ENCODE measurements at places on chromosomes 2 and 18.

- no peak for DNase-seq
Observed at GRCh38 chr2:5215989-5216607, 476.1 kb upstream of the SOX11 start.

DNA sequence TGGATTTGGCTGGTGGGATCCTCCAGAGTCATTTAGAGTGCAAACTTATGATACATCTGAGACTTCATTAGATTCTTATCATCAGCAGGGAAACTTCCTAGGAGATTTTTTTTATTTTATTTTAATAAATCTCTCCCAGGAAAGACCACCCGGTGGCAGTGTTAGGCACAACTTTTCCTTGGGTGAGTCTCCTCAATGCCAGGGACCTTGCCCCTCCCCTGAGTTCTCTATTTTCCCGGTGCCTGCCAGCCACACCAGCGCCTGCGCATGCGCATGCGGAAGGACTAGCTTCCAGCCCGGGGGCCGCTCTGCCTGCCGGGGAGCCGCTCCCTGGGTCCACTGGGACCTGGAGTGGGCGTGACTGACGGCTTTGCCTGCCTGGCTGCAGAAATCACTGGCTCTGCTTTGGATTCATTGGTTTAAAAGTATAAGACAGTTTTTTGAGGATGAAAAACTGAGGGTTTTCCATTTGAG is 86.6 kb downstream of the TMEM182 start:
- DNase-seq = no peak

DNA sequence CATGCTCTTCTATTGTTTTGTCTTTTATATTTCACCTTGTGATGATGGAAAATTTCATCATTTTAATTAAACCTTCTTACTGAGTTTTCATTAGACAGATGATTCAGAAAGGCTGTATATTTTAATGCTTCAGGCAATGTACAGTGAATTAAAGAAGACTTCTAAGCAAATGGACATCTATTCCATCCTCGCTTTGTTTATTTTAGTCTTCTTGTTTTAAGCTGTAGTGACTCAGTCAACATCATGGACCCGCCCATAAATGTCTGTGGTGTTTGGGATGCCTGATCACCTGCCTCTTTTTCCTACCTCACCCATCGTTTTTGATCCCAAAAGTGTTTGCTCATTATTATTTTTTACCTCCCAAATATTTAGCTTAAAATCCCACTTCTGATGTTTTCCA is 43.1 kb downstream of the KYNU start:
- no peak for DNase-seq

- DNase-seq = no peak
Observed at GRCh38 chr18:13278062-13278630, 59.6 kb downstream of the LDLRAD4 start.

- DNase-seq = no peak
Observed at GRCh38 chr18:13541621-13542519, 184.5 kb downstream of the FAM210A start.

GRCh38 chr2:133956434-133956935 is 297.4 kb upstream of the MGAT5 start:
- DNase-seq = no peak

DNA sequence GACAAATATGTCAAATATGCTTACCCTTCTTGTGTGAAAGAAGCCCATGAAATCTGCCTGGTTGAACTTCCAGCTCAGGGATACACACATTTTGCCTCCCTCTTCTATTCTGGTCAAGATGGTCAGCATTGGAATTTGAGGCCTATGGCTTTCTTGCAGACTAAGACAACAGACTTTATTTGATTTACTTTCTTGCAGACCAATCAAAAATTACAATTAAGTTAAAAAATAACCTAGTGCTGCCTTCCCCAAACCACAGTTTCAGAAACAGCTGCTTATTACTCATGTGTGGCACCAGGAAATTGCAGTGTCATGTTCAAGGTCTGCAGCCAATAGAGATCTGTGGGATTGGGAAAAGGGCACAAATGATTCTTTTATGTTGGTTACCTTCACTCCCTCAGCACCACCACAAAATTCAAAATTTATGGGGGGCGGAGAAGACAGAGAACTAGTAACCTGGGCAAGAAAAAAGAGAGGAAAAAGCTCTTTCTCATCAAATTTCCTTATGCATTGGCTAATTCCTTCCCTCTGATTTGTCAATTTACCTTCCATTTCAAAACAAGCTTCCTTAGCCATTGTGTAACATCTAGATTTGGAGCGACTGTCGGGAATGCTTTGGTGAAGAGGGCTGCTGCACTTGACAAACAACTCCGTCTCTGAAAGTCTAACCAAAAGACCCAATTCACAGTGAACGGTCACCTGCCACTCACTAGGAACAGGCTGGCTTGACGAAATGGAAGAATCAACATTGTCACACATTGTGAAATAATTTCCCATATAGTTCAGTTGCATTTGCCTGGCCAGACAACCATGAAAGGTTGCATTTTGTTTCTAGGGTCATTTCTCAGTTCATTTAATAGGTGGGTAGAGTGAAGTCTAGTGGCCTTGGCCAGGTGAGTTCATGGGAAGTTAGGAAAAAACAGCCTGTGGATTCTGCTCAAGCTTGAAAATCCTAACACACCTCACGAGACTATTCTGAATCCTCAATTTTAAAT is 100.4 kb upstream of the FZD5 start:
- no peak for DNase-seq

- no peak for DNase-seq
Observed at GRCh38 chr2:105371156-105371555, 27.7 kb downstream of the FHL2 start.

GRCh38 chr18:12092398-12093229 is 1.0 kb upstream of the ANKRD62 start:
- DNase-seq = no peak

DNA sequence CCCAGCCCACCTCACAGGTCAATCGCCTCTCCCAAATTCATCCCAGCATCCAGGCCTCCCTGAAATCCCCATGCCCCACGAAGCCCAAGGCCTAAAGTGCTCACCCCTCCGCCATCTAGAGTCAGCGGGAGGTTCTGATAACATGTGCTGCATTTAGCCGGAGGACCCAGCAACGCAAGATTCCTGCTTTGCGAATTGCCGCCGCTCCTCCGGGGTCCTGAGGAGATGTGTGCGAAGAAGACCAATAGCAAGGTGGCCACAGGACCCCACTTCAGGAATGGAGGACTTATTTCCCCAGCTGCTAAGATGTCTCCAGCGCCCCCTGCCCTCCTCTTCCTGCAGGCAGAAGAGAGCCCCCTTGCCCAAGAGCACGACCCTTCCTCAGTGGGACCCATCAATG is 120.8 kb upstream of the GLI2 start:
- DNase-seq = no peak

DNA sequence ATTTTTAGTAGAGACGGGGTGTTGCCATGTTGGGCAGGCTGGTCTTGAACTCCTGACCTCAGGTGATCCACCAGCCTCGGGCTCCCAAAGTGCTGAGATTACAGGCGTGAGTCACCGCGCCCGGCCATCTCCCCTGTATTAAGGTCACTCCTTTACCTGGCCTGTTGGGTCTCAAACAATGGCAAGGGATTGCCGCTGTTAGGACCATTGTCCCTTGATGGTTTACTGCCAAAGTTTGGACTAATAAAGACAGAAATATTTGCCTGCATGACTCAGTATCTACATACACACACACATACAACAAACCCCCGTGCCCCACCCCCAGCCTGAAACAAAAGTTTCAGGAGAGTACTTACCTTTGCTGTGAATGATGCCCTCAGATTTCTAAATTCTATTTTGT is 16.5 kb downstream of the PARD3B start:
- no peak for DNase-seq

DNA sequence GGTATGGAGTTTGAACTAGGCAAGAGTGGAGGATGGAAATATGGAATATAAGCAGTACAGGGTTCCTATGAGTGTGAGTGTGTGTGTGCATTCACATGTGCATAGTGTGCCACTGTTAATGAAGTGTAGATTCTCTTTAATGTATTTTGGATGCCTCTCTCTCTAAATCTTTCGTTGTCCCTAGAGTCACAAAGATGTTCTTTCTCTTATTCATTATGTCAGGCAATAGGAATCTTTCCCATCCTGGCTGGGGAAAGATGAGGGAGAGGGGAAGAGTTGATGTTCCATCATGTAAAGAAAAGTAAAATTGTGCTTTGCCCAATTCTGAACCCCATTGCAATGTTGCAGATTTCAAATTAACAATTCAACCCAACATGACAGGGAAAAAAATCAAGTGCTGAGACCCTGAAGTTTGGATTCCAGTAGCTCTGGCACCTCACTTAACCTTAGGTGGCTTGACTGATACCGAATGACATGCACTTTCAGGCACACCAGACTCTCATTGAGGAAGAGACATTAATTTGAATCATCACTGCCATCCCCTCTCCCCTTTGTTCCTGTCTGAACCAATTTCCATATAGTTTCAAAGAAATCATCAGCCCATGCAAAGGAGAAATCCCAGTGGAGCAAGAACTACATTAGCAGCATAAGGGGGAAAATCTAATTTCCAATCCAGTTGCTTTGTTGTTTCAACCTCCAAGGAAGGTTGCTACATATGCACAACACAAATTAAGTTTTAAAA is 28.0 kb downstream of the KLF7 start:
- DNase-seq = no peak

GRCh38 chr2:168798076-168798887 is 4.2 kb upstream of the NOSTRIN start:
- DNase-seq = no peak

GRCh38 chr2:144358979-144359541 is 160.9 kb downstream of the ZEB2 start:
- DNase-seq = no peak

DNA sequence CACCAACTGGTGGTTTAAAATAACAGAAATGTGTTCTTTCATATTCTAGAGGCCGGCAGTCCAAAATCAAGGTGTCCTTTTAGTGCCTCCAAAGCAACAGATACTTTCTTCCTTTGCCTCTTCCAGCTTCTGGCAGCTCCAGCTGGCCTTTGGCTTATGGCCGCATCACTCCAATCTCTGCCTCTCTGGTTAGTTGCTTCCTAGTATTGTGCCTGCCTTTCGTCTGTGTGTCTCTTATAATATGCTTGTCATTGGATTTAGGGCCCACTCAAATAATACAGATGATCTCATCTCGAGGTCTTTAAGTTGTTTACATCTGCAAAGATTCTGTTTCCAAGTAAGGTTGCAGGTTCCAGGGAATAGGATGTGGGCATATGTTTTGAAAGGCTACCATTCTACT is 855.2 kb upstream of the ID2 start:
- no peak for DNase-seq

Data from stimulated activated CD4-positive, alpha-beta T cell treated with anti-CD3 and anti-CD28 coated beads, Interleukin-2, amount 100 ng/mL, for 24 hours (primary cell).